ENCODE measurements at places on chromosomes 11 and 22. TPM values are rescaled to one million over a fixed set of nuclear protein-coding genes. Genes with fewer than 3 reads are reported as not detected.

GGTLC3 gene
- total RNA-seq, result 0.57 TPM

NDUFA6 gene
- total RNA-seq, result 55.1 TPM

PAMR1 gene
- total RNA-seq, result 14.7 TPM

RSF1 gene
- total RNA-seq, result 70.3 TPM

CCS gene
- 34.8 TPM for total RNA-seq

DBX1 gene
- total RNA-seq, result not detected

NXPE2 gene
- total RNA-seq, result 0.21 TPM

MRGPRX2 gene
- total RNA-seq, result not detected

TMA7B gene
- 0.47 TPM for total RNA-seq

PATE4 gene
- total RNA-seq, result not detected

P4HA3 gene
- 1.7 TPM for total RNA-seq

OTOG gene
- 0.31 TPM for total RNA-seq

KCNK4 gene
- total RNA-seq, result not detected

HDHD5 gene
- total RNA-seq, result 30.2 TPM

GAB4 gene
- total RNA-seq, result 0.23 TPM

NLRX1 gene
- 31.5 TPM for total RNA-seq

NLRP14 gene
- total RNA-seq, result 0.57 TPM

KRTAP5-11 gene
- total RNA-seq, result not detected

MMP11 gene
- total RNA-seq, result 1.5 TPM

MYBPC3 gene
- total RNA-seq, result 0.18 TPM

PDE3B gene
- total RNA-seq, result 35.9 TPM

MIF gene
- total RNA-seq, result 528 TPM

TEX54 gene
- not detected for total RNA-seq

KRTAP5-7 gene
- total RNA-seq, result 5.8 TPM

DDX10 gene
- total RNA-seq, result 50.4 TPM

MS4A7 gene
- 33.2 TPM for total RNA-seq

HTR3A gene
- not detected for total RNA-seq

GLB1L2 gene
- total RNA-seq, result 11.1 TPM

KDELR3 gene
- 7.5 TPM for total RNA-seq

GAL3ST3 gene
- total RNA-seq, result not detected

KCNK7 gene
- total RNA-seq, result 0.83 TPM

OR5AS1 gene
- total RNA-seq, result not detected

CHADL gene
- 8.9 TPM for total RNA-seq

PIWIL4 gene
- total RNA-seq, result 3.7 TPM

OR10A6 gene
- total RNA-seq, result not detected
